A549 treated with GW870086 at 1 μM for 4 hours (cell line): ENCODE measurements at places on chromosomes 3 and 15. TPM values are rescaled to one million over a fixed set of nuclear protein-coding genes. Genes with fewer than 3 reads are reported as not detected.

IDH3A gene
- 60.6 to 101 TPM (median 67.4 TPM) in 5 replicates for total RNA-seq

HRH1 gene
- total RNA-seq, result 7.8 to 9.8 TPM (median 8.3 TPM) in 5 replicates

RBM6 gene
- total RNA-seq, result 23.3 to 27.5 TPM (median 26.0 TPM) in 5 replicates

SLC7A14 gene
- 0.01 TPM in 1 of 5 replicates, not detected in the others for total RNA-seq

TMEM266 gene
- total RNA-seq, result 0.11 to 0.24 TPM (median 0.18 TPM) in 4 of 5 replicates, not detected in the other

CDHR4 gene
- 0.21 to 0.52 TPM (median 0.32 TPM) in 4 of 5 replicates, not detected in the other for total RNA-seq

NPAP1 gene
- not detected in 5 replicates for total RNA-seq

CCDC13 gene
- total RNA-seq, result 0.41 to 0.61 TPM (median 0.46 TPM) in 5 replicates

BDH1 gene
- total RNA-seq, result 3.5 to 4.5 TPM (median 4.2 TPM) in 5 replicates

ANKUB1 gene
- not detected in 5 replicates for total RNA-seq

ROPN1 gene
- not detected in 5 replicates for total RNA-seq

PRR20G gene
- 0.64 to 1.1 TPM (median 0.80 TPM) in 5 replicates for total RNA-seq

ALPK3 gene
- 0.03 to 0.48 TPM (median 0.32 TPM) in 5 replicates for total RNA-seq

ASB14 gene
- total RNA-seq, result not detected in 5 replicates
